ENCODE measurements at places on chromosomes 12 and 14.
A peak's percentile ranks its signal among the peaks of the same experiment; 100 is the strongest.

GRCh38 chr14:68784226-68784910 is 8.5 kb downstream of the ZFP36L1 start:
- DNase-seq, result no peak

DNA sequence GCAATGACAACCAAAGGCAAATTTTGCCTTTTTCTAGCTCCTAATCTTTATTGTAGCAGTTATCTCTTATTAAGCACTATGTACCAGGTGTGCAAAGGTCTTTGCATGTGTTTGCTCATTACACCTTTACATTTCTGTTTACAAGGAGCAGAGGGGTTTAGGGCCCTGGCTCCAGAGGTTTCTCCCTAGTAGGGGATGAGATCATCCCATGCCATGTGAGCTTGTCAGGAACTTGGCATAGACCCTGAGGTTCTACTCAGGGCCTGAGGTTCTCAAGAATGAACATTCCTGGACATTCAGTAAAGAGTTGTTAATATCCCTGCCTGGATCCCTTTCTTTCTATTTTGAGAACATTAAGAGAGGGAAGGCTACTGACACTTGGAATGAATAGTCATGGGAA is 292.0 kb downstream of the RPAP3 start:
- no peak for DNase-seq

DNA sequence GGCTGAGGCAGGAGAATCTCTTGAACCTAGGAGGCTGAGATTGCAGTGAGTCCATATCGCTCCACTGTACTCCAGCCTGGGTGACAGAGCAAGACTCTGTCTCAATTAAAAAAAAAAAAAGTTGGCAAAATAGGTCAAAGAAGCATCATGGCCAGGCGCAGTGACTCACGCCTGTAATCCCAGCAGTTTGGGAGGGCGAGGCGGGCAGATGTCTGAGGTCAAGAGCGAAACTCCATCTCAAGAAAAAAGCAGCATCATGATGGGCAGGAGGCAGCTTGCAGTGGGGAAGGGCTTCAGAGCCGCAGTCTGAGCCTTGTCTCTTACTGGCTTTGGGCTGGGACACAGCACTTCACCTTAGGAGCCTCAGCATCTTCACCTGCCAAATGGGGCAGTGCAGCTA is 21.4 kb downstream of the TEAD4 start:
- no peak for DNase-seq

- no peak for DNase-seq
Measured at GRCh38 chr12:114274131-114274530, 131.8 kb downstream of the TBX5 start.

- DNase-seq, result no peak
Measured at GRCh38 chr14:91119556-91120311, 5.9 kb downstream of the DGLUCY start.

DNA sequence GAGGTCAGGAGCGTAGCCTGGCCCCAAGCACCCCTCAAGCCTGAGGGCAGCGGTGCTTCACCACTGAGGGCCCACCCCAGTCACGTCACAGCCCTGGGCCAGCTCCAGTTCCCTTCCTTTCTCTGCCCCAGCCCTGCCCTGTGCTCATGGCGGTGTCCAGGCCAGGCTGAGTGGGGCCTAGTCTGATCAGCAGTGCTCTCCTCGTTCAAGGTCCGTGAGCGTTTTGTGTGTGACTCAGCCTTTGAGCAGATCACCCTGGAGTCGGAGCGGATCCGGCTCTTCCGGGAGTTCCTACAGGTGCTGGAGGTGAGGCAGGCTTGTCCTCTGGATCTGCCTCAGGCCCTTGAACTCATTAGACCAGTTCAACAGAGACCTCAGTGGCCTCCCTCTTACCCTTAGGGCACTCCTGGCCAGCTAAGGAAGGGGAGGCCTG is 19.0 kb downstream of the PRPF40B start:
- no peak for DNase-seq

GRCh38 chr12:128664501-128664900 is 159.3 kb downstream of the SLC15A4 start:
- DNase-seq, result no peak

DNA sequence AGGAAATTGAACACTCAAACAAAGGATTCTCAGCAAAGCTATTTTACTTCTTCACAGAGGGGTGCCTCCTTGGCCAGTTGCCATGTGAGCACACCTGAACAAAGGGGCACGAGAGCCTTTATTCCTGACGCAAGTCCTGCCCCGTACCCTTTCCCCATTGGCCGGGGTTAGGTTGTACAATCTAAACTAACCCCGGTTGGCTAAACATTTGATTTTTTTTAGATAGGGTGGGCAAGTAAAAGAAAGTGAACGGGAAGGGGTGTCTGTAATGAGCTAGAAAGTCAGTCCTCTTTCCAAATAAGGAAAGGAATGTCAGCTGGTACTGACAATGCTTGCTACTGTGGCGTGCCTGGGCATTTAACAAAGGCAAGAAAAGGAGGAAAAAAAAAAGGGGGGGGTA is 135.5 kb upstream of the CDKN3 start:
- DNase-seq, result no peak

GRCh38 chr12:76272287-76272686 is 75.9 kb downstream of the BBS10 start:
- no peak for DNase-seq

- DNase-seq, result no peak
Measured at GRCh38 chr14:97692084-97692483, 894.9 kb downstream of the VRK1 start.

- no peak for DNase-seq
Measured at GRCh38 chr12:14878488-14878887, 7.2 kb downstream of the MGP start.

DNA sequence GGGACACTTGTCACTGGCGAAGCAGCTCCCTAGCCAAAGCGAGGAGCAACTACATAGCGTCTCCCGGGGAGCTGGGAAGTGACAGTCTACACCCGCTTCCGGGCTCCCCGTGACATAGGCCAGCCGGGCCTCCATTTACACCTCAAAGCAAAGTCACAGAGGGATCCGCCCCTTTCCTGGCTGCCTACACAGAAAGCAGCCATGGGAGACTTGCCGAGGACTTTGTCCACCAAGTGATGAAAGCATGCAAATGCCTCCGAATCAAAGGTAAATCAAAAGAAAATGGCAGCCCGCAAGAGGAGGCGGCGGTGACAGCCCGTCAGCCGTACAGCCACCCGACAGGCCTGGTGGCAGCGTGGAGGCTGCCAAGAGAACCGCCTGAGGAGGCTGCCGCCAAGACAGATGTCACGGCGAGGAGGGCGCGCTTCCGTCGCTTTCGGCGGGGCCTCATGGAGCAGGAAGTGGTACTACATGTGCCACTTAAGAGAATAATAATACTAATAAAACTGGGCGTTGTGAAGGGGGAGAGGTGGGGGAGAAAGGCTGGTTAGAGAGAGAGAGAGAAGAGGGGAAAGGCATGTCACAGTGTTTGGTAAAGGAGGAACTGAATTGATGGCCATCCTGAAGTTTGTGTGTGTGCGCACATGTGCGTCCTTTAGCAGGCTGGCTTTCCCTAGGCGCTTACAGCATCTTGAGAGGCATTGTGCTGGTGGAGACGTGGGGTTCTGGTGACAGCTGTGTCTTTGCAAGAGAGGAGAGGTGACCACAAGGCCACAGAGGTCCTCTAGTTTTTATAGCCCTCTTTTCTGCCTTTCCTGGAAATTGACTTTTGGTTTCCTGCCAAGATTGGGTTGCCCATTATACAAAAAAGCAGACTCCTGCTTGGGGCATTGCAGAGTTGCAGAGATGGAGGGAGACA is 661.7 kb downstream of the VRK1 start:
- DNase-seq, result peak; percentile 82

- DNase-seq, result no peak
Measured at GRCh38 chr12:121441555-121441954, 41.6 kb downstream of the RNF34 start.

DNA sequence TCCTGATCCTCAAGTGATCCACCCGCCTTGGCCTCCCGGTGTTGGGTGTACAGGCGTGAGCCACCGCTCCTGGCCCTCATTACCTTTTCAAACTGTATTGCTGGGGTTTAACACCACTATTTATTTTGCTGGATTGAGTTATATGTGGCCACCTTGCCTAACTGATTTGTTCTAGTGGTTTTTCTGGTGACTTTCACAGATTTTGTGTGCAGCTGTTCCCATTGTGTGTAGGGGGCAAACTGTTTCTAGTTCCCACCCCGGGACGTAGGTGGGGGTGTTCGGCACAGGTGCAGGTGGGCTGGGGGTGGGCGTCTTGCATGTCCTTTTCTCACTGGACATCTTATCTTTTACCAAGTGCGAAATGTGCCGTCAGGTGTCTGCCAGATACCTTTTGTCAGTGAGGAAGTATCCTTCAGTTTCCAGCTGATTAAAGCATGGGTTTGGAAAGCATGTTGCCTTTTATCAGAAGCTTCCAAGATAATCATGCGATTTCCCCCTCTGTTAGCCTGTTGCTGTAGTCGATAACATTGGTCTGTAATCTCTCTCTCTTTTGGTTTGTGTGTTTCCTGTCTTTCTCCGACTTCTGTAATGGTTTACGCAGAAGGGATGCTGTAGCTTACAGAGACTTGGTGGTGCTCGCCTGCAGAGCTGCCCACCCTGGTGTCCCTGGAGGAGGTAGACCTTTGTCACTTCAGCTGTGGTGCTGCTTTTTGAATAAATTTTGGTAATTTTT is 33.6 kb downstream of the AACS start:
- no peak for DNase-seq

DNA sequence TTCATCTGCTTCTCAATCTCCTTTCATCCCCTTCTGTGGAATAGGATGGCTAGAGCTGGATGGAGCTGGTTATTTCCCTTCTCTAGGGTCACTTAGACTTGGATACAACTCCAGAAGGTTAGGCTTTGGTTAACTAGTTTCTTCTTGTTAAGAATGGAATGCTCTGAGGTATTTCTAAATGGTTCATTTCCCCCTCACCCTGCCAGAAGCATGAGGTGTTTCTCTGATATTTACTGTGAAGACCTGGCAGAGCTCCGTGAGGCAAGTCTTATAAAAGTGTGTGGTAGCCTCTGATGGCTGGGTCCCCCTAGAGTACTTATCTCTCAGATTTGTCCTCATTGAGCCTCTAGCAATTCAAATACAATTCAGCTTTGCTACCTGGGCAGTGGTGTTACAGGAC is 207.9 kb downstream of the SLC16A7 start:
- DNase-seq, result no peak

GRCh38 chr12:68414988-68415387 is 82.8 kb upstream of the MDM1 start:
- DNase-seq, result no peak

GRCh38 chr14:33551963-33552362 is 398.9 kb downstream of the EGLN3 start:
- no peak for DNase-seq

GRCh38 chr12:49345051-49345824 is 1.4 kb upstream of the DNAJC22 start:
- DNase-seq, result no peak

DNA sequence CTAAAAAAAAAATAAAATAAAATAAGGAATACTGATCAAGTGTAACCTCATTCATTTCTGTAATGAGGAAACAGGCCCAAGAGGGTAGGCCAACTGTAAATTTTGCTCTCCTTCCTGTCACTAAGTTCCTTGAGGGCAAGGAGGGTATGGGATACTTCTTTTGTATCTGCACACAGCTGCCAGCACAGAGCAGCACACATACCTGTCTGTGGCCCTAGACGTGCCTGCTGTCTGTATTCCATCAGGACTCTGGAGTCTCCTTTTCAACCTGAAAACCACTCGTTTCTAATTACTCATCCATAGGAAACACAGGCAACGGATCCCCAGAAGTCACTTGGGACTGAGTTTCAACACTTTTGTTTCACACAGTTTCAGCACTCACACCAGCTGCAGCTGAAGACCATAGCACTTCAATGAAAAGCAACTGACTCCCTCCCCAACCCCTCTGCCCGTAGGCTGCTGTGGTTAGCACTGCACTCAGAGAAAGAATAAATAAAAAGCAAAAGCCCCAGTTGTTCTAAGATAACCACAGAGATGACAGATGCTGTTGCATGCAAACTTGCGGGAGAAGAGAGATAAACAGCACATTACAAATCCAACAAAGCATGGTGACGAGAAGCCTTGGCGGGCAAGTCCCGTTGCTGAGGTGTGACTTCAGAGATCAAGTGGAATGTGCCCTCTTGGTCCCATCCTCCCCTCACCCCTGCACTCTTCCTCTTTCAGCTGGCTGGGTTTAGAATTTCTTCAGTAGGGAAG is 24.9 kb downstream of the CRACR2A start:
- DNase-seq, result peak; percentile 14

DNA sequence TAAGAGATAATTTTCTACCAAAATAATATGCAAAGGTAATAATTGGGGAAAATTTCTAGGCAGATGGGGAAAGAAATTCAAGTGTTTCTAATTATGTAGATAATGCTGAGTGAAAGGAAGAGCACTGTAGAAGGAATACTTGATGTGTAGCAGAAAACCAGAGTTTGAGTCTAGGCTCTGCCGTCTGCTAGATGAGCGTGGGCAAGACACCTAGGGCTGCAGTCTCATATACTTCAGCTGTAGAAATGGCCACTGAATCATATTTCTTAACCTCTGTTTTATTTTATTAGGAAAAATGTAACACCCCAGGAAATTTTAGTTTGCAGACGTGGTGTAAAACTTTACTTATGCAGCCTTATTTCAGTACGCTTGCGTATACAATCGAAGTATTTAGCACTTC is 59.8 kb upstream of the SLC38A2 start:
- no peak for DNase-seq
